ENCODE measurements at places on chromosomes 7 and 10.

- no peak for DNase-seq
Observed at GRCh38 chr10:92327445-92328433, 36.8 kb downstream of the MARCHF5 start.

GRCh38 chr7:157508477-157508881 is 171.7 kb downstream of the DNAJB6 start:
- no peak for DNase-seq

- DNase-seq: no peak
Observed at GRCh38 chr10:28375399-28376354, 72.8 kb upstream of the MPP7 start.

DNA sequence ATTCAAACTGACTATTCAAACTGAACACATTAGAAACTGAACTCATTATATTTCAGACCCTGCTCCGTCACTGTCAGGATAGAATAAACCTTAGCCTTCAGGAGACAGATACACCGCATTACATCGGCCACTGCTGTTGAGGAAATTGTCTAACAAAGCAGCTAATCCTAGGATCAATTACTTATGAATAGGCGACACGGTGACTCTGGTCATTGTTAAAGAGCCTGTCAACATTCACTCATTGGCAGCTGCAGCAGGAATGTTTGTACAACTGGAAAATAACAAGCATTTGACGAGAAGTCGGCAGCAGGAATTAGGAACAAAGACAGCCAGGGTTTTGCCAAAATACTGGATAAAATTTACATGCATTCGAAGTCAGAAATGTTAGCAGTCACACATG is 112.0 kb upstream of the MKX start:
- DNase-seq: no peak

DNA sequence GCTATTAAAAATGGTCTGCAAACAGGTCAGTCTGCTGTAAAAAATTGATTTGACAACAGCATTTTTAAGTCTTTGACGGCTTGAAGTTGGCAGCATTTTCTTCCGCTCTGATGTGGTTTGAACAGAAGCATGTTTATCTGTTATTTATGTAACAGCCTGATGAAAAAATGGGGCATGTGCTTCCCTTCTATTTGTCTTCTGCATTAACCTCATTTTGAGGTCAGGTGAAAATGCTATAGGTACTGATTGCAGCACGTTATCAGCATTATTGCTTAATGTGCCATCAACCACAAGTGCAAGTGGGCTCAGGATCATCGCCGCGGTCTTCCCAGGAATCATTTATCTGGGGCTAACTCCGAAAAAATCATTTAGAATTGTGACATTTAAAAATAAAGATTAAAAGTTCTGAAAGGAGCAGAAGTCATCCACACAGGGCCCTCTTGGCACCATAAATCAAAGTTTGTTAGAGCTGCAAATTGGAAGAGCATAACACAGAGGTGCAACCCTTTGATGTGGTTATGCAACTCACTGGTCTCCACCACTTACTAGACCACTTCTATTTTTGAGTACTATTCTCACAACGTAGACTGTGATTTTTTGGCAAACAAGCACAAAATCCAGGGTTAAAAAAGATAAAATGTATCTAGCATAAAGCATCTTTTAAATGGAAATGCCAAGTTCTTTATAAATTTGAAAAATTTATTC is 307.7 kb downstream of the MDFIC start:
- DNase-seq: no peak

GRCh38 chr10:128377364-128377987 is 251.3 kb upstream of the MKI67 start:
- DNase-seq: no peak

DNA sequence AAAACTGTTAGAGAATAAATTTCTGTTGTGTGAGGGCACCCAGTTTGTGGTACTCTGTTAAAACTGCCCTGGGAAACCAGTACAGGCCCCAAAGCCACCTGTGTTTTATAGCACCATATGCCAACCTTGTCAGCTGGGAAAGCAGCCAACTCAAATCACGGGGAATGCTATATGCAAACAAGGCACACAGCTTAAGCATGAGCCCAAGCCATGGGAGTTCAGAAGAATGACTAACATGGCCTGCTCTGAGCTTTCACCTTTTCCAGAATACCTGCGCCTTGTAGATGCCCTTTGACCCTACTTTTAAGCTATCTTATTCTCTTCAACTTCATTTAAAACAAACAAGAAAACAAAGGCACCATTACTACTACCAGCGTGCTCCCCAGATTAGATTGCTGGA is 5.5 kb upstream of the SLC25A13 start:
- no peak for DNase-seq

DNA sequence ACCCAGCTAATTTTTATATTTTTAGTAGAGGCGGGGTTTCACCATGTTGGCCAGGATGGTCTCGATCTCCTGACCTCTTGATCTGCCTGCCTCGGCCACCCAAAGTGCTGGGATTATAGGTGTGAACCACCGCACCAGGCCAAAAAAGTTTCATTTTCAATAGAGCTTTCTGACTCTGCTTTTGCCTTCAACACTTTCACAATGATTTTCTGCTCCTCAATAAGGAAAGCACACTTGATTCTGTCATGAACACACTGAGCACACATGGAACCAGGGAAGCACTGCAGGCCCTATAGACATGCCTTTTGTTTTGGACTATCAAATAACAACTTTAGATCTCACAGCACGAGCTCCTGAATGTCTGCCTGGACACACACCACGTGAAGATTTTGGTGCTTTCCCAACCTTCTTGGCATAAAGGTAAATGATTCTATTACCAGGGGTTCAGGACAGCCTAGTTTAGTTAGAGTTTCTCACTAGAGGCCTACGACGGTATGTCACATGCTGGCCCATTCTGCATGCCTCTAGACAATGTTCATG is 8.0 kb downstream of the RRP12 start:
- no peak for DNase-seq

- no peak for DNase-seq
Observed at GRCh38 chr7:112006071-112006470, 200.1 kb downstream of the DOCK4 start.

GRCh38 chr7:23713285-23714149 is 3.5 kb downstream of the STK31 start:
- DNase-seq: no peak

DNA sequence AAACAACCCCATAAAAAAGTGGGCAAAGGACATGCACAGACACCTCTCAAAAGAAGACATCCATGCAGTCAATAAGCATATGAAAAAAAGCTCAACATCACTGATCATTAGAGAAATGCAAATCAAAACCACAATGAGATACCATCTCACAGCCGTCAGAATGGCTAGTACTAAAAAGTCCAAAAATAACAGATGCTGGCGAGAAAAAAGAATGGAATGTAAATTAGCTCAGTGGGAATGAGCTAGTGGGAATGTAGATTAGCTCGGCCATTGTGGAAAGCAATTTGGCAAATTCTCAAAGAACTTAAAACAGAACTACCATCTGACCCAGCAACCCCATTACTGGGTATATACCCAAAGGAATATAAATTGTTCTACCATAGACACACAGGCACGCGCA is 287.0 kb downstream of the WDR37 start:
- no peak for DNase-seq

GRCh38 chr10:6135039-6135438 is 46.2 kb downstream of the RBM17 start:
- no peak for DNase-seq

DNA sequence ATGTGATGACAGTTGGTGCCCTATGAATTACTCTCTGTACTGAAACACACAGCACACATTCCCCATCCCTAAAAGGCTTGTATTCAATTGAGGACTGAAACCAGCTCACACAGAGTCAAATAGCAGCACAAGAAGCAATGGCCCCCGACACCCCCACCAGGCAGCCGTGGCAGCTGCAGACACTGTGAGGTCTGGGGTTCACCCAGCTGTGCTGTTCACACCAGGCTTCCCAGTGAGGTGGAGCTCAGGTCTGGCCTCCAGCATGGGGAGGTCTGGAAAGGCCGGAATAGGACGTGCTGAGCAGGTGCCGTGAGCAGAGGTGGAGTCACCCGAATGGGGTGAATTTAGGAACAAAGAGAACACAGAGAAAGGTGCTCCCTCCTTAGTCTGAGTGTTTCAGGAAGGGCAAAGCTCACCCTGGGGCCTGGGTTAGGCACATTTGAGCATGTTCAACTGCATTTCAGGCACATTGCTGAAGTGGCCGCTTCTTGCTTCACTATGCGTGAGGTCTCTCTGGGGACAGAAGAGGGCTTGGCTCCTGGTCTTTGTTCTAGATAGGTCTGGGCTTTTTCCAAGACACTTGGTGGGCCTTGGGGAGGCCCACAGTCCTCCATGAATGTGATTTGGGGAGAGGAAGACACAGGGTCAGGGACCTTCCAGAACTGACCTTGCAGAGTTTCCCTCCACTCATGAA is 41.1 kb downstream of the C10orf120 start:
- no peak for DNase-seq

DNA sequence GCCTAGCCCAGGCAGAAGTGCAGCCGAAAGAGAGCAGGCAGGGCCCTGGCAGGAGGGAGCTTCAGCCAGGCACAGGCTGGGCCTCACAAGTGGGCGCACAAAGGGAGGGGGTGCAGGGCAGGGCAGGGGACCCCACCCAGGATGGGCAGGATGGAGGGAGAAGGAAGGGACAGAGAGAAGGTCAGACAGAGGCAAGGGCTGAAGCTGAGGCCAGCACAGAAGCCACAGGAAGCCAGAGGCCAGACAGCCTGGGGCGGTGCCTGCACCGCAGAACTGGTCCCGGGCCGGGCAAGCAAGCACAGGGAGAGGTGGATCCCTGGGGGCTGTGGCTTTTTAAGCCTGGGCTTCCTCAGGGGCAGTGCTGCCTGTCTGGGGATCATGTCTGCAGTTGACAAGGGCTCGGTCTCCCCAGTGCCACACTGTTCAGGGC is 16.7 kb downstream of the NOS3 start:
- DNase-seq: no peak

- no peak for DNase-seq
Observed at GRCh38 chr10:128978211-128978610, 488.8 kb upstream of the MGMT start.

DNA sequence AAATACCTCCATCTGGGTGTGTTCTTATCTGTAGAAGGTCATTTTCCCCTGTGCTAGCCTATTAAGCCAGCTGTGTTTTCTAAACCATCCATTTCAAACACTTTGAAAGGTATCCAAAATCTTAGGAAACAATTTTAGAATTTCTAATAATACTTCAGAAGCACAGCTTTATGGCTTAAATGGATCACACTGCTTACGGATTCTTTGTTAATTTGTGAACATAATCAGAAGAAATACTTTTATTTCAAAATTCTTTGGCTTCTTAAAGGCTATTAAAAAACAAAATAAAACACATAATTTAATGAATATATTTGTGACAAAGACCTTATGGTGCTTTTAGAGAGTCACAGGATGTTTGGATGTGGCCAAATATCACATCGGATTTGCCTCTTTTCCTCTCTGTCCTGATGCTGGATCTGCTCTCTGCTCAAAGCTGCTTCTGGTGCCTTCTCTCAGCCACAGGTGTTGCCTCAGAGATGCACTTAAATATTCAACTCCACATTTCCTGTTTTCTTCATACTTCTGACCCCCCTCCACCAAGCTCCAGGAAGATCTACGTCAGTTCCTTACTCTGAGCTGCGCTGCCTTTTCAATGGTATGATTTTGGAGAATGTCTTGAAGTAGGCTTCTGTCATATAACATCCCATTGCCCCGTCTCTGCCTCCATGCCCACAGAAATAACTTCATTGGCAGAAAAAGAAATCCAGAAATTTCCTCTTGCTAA is 230.6 kb downstream of the MLLT10 start:
- no peak for DNase-seq

DNA sequence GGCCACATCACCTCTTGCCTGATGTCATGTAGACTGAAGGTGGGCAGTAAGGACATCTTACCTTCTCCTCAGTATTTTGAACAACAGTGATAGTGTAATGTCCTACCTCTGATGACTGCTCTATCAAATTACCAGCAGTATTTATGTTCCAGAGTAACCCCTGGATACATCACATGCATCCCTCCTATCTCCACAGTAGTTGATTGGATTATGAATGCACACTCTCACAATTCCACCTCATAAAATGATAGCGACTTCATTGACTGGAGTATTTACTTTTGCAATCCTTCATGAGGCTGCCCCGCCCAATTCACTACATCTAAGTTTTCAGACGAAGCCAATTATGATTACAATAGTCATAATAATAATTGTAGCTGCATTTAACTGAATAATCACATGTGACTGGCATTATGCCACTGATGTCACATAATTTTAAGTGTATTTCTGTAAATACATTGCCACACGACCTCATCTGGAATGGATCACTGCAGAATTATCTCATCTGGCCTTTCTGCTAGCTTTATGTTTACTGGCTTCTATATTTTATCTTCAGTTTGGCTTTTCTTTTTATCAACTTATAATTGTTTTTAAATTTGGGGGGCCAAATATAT is 268.9 kb downstream of the SLC25A13 start:
- DNase-seq: no peak

DNA sequence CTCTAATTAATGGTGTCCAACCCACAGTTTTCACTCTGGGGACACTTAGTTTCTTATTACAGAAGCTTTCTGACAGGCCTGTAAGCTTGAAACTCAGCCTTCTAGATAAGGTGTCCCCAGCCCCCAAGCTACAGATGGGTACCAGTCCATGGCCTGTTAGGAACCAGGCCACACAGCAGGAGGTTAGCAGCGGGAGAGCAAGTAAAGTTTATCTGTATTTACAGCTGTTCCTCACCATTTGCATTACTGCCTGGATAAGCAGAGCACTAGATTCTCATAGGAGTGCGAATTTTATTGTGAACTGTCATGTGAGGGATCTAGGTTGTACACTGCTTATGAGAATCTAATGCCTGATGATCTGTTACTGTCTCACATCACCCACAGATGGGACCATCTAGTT is 93.7 kb downstream of the TMEM26 start:
- no peak for DNase-seq

- DNase-seq: no peak
Observed at GRCh38 chr10:69751214-69751613, 50.5 kb upstream of the COL13A1 start.

DNA sequence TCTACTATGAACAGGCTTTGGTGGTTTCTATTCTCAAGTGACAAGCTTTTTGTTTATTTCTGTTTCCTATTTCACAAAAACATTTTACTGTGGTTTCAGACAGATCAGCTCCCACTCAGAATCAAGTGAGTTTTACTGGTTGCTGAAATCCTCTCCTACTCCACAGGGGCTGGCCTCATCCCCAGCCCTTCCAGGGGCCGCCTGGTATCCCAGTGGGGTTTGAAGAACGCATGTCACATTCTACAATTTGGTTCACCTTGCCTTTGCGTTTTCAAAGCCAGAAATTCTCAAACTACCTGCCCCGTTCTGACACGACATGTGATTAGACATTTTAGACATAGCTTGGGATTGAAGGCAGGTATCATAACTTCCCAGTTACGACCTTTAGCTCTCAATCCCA is 160.9 kb upstream of the AGK start:
- no peak for DNase-seq

GRCh38 chr7:82677493-82677892 is 233.9 kb upstream of the CACNA2D1 start:
- DNase-seq: no peak

- no peak for DNase-seq
Observed at GRCh38 chr7:78609281-78609680, 810.7 kb downstream of the PHTF2 start.

GRCh38 chr10:79391231-79392019 is 44.2 kb downstream of the PPIF start:
- no peak for DNase-seq

- peak; percentile 40 for DNase-seq
Observed at GRCh38 chr10:101018600-101019439, 12.1 kb downstream of the PDZD7 start.
